ENCODE measurements at places on chromosomes 2 and 18.

DNA sequence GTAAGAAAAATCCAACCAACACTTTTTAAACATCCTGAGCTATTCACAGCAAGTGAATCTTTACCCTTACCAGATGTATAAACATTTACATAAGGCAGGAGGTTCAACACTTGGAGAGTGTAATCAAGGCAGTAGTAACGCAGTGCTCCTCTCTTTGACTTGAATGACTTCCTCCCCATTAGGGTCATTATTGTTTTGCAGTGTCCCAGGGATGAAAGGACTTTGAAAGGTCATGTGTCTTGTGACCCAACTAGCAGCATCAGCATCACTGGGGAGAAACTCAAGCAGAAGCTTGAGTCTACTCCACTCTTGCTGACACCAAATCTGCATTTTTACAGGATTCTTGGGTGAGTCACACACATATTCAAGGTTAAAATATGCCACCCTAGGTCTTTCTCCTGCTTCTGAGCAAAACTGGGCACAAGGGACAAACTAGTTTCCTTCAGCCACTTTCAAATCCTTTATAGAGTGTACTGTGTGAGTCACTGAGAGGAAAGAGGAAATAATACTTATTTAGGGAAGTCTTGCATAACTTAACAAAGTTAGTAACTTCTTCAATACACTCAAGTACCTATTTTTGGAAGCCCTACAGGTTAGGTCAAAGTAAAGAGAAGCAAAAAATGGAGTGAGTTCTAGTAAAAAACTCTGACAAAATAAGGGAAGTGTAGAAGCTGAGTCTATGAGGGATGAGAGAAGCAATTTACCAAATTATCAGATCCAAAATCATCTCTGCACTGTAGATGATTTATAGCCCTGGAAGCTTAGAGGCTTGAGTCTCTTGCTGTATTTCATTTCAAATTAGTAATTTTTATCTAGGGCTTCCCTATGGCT lies 51.0 kb upstream of the EML4 start:
- no peak for DNase-seq

- no peak for DNase-seq
Observed at GRCh38 chr2:120768112-120769048, 32.7 kb downstream of the GLI2 start.

- DNase-seq, result no peak
Observed at GRCh38 chr2:19886261-19886660, 15.5 kb downstream of the TTC32 start.

DNA sequence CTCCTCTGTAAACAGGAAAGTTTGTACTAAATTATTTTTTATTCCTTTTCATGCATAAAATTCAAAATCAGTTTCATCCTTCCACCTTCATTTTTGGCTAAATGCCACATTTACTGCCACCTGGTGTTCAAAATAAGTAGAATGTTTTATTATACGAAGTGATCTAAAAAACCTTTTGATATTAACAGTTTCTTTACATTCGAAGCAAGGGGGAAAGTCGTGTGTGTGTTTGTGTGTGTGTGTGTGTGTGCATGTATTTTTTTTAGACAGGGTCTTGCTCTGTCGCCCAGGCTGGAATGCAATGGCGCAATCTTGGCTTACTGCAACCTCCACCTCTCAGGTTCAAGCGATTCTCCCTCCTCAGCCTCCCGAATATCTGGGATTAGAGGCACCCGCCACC lies 9.0 kb upstream of the SCN9A start:
- no peak for DNase-seq

DNA sequence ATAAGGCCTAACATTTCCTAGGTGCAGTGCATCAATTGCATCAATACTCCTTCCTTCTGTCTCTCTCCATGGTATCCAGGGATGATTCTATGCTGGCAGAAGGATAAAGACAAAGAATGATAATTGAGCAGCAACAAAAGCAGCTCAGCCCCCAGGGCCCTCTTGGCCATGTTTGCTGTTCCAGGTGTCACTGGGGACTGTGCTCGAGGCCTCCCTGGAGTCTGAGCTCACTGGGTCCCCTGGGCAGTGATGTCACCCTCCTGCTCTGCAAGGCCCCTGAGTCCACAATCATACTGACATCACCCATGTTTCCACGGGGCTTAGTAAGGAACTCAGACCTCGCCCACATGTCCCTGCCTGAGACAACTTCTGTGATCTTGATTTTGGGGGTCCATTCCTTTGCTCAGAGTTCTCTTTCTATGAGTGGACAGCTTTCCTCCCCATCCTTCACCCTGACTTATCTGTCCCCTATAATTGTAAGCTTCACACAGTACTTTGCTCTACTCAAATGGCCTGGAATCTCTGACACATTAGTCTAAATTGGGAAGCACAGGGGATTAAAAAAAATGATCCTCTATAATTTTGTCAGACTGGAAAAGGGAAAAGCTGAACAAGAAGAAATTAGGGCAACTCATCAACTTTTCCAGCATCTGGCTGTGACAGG lies 15.8 kb upstream of the EXOC6B start:
- DNase-seq, result no peak

DNA sequence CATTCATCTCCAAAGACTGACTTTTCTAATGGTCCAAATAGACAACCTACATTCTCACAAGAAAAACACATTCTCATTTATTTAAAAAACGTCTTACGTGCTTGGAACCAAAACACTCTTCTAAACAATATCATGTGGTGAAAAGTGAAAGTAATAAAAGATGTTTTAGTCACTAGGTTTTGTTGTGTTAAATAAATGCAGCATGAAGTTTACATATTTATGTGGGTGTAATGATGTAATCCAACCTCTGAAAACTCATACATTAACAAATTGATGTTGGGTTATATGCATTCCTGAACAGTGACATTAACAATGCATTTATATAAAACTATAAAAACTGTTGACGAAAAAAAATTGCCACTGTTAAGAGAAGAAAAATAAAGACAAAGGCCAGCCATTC lies 55.1 kb upstream of the ACVR2A start:
- no peak for DNase-seq

DNA sequence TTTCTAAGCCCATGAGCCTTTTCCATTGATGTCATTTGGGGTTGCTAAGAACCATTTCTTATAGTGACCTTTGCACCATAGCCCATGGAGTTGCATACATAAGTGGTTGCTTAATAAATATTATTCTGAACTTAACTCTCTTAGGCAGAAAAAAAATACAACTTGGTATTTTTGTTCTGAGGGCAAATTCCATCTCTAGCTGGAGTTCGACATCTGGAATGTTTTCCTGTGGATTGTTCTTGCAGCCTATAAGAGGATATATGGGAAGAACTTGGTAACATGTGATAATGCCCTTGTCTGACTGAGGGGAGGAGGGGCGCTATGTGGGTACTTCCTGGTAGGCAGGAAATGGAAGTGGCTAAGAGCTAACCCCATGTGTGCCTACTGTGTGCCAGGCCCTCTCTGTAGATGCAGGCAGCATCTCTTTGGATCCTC lies 20.7 kb downstream of the IGFBP2 start:
- DNase-seq, result no peak

DNA sequence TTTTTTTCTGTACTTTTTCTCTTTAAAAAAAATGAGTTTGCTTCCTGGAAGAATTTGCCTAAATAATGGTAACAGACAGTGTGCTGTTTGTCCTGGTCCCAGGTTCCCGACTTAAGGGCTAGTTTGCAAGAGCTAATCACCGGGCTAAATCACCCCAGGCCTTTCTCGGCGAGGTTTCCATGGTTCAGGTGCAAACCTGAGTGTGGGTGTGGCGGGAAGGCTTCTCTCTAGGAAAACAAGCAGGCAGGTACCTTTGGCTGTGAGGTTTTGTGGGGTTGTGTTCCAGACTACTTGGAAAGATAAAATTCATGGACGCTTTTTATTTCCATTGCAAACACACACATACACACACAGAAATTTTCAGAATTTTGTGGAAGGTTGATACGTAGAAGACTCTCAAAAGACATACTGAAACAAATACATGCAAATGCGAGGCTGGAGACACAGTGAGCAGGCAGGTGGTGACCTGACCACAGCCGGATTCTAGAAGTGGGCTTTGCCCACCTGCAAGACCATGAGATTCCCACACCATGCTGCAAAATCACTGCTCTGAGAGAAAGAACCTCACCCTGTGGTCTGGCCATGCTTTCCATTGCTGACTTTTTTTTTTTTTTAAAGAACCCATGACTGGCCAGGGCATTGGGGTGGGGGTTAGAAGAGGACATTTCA lies 815 bp downstream of the CNDP1 start:
- no peak for DNase-seq

GRCh38 chr2:57542081-57542480 lies 504.5 kb upstream of the VRK2 start:
- DNase-seq, result no peak

DNA sequence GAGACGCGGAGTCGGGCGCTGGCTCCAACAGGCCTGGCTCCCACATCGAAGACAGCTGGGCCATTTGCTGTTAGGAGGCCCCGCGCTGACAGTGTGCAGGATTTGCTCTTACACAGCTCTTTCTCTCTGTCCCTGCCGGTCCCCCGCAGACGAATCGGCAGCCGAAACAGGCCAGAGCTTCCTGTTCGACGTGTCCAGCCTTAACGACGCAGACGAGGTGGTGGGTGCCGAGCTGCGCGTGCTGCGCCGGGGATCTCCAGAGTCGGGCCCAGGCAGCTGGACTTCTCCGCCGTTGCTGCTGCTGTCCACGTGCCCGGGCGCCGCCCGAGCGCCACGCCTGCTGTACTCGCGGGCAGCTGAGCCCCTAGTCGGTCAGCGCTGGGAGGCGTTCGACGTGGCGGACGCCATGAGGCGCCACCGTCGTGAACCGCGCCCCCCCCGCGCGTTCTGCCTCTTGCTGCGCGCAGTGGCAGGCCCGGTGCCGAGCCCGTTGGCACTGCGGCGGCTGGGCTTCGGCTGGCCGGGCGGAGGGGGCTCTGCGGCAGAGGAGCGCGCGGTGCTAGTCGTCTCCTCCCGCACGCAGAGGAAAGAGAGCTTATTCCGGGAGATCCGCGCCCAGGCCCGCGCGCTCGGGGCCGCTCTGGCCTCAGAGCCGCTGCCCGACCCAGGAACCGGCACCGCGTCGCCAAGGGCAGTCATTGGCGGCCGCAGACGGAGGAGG lies 3.5 kb downstream of the GDF7 start:
- no peak for DNase-seq

GRCh38 chr2:72143441-72144273 lies 4.0 kb downstream of the CYP26B1 start:
- DNase-seq, result no peak

GRCh38 chr2:100397118-100397860 lies 20.2 kb downstream of the CHST10 start:
- DNase-seq, result no peak

GRCh38 chr2:48545244-48545643 lies 15.3 kb downstream of the STON1 start:
- no peak for DNase-seq

DNA sequence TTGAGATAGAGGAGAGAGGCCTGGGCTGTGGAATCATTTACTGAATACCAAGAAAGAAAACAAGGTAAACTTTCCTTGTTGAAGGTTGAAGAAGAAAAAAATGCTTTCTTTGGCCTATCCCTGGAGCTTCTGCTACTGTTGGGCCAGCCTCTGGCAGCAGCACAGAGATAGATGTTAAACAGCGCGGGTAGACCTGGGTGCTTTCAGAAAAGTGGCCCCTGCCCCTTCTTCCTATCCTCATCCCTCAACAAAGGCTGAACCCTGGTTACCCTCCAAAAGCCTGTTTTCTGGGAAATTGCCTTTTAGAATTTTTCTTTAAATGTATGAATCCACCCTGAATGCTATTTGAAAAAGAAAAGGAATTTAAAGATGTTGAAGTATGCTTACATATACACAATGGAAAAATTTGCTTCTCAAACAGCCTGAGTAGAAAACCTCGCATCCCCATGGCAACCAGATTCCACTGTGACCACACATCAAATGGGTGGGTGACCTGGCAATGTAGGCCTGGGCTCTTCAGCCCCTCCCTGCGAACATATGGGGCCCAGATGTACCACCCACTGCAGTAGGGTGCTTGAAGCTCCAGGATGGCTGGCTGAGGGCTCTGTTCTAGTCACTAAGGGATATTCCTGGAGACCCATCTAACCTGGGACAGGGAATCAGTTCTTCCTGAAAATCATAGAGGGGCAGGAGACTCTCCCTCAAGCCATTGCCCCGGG lies 23.4 kb upstream of the CHRNA1 start:
- no peak for DNase-seq

- no peak for DNase-seq
Observed at GRCh38 chr2:156841321-156841720, 405.1 kb downstream of the GPD2 start.

DNA sequence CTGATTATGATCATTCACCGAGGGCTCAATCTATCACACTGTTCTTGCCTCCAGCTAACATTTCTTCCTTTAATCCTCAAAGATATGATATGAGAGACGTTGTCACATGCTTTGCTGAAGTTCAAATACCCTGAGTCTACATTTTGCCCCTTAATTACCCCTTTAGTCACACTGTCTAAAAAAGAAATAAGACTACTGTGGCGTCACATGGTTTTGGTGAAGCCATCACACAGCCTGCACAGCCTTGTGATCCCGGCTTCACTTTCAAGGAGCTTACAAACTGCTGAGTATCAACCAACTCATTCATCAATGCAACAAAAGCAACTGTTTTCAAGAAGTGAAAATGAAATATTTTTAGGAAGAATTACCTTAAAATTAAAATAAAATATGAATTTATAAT lies 31.9 kb upstream of the SOCS6 start:
- no peak for DNase-seq

DNA sequence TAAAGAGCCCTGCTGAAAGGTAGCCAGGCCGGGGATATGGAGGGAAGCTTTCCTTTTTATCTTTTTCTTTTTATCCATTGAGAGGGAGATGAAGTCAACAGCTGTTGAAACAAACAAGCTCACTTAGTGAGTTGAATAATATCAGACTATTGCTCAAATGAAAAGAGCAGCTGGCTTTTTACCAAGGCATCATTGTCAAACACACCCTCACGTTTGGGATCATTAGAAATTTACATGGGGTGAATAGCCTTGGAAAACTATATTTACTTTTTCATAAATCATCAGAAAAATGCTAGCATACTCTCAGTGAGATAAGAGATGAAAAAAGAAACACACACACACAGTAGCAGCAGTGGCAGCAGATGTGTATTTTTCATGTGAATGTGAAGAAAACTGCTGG lies 71.5 kb upstream of the HNMT start:
- no peak for DNase-seq

DNA sequence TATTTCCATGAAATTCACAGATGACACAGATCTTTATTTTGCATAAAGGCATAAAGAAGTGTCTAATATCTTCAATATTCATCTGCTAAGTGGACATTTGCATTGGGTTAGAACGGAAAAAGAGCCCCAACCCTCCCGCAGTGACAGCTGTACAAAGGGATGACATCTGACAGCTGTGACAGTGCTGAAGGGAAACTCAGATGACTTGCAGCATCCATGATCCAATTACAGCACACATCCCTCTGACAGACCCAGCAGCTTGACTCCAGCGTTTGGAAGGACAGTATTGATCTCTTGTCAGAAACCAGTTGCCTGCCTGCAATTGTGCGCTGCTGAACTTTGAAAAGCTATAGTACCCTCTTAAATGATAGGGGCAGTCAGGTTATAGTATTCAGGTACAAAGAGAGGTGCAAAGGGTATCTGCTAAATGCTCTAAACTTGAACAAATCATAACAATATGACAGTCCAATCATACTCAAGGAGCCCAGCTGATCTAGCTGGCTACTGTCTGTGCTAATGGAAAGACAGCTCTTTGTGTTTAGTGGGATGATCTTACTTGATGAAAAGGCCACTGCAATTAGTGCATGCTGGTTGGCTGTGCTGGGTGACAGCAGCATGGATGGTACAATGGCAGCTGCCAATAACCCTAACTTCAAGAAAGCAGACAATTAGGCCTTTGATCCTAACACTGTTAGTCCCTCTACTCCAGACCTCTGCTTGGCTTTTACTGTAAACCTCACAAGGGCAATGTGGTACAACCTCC lies 599.2 kb downstream of the NR4A2 start:
- DNase-seq, result no peak

- no peak for DNase-seq
Observed at GRCh38 chr18:25830787-25831186, 259.6 kb downstream of the SS18 start.

Measured in stimulated activated CD4-positive, alpha-beta T cell treated with anti-CD3 and anti-CD28 coated beads, Interleukin-1b, Interleukin-23, amount 100 ng/mL, for 24 hours (primary cell).